ENCODE measurements at places on chromosomes 2 and 18. TPM values are rescaled to one million over a fixed set of nuclear protein-coding genes. Genes with fewer than 3 reads are reported as not detected.
A peak's percentile ranks its signal among the peaks of the same experiment; 100 is the strongest.

DNA sequence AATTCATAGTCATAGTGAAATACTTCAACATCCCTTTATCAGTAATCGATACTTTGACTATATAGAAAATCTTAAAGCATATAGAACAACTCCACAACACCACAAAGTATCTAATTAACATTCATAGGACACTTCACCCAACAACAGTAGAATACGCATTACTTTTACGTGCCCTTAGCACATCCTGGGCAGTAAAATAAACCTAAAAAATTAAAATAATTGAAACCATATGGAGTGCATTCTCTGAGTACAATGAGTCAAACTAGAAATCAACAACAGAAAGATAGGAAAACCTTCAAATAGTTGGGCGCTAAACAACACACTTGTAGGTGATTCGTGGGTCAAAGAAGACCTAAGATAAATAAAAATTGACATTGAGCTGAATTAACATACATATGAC lies 442.9 kb downstream of the SUCLG1 start:
- DNase-seq, result no peak

DNA sequence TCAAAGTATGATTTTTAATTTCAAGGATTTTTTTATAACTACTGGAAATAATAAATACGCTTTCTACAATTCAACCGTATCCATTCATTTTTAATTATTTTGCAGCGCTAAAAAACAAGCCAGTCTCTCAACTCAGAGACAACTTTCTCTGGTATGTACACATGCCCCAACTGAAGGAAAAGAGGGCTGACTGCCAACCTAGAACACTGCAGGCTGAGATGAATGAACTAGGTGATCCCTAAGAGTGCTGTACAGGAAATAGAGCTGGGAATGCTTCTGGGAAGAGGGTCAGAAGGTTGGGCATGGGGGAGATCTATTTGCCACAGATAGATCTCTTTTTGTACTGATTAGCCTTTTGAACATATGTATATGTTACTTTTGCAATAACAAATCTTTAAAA lies 460.1 kb downstream of the NR4A2 start:
- DNase-seq, result no peak

GRCh38 chr2:209472112-209472832 lies 48.4 kb downstream of the MAP2 start:
- no peak for DNase-seq

GRCh38 chr2:130385709-130386108 lies 29.9 kb downstream of the PTPN18 start:
- DNase-seq, result no peak

GRCh38 chr2:101486994-101487393 lies 12.1 kb upstream of the RFX8 start:
- DNase-seq, result no peak

DNA sequence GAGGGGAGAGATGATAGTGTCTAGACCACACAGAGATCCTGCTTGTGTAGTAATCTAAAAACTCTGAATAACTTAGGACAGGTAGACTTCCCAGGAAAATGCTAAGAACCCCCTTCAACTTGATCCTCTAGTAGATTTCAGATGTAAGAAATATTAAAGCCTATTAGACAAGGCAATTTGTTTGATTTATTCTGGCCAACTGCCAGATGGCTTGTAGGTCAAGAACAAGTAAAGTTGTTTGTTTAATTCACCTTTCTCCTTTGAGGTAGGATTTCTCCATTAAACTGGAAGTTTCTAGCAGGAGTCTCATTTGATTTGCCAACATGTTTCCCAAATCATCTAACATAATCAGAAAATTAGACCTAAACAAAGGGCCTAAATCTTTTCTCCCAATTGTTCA lies 48.6 kb downstream of the SH3RF3 start:
- no peak for DNase-seq

DNA sequence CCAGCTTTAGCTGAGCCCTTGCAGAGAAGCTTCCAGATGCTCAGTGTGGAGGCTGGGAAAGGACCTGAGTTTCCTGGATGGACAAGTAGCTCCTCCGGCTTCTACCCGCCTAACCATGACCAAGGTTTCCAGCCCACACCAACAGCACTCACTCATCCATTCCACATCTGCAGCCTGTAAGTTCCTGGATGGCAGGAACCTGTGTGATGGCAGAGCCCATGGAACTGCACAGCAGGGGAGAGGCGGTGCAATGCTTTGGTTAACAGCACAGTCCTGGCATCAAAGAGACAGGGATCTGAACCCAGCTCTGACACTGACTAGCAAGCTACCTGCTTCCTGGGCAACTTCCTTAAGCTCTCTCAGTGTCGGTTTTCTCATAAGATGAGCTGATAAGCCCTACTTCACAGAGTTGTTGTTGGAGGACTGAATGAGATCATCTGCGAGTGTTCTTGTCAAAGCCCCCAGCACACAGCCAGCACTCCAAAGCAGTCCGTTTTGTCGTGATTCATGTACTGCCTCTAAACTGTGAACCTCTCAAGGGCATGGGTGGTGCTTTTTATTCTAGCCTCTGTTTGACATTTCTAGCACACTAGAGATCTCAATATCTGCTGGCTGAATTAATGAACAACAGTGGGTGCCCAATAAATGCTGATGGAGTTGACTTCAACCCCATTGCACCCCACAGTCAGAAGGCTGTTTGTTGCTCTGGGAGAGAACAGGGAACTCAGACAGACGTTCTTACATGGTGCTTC lies 41.6 kb upstream of the OTOF start:
- no peak for DNase-seq

GRCh38 chr18:57624988-57625387 lies 3.4 kb upstream of the NARS1 start:
- peak; percentile 15 for DNase-seq

- no peak for DNase-seq
Observed at GRCh38 chr2:7972670-7973069, 709.2 kb upstream of the ID2 start.

GRCh38 chr2:4873364-4873763 lies 818.8 kb upstream of the SOX11 start:
- DNase-seq, result no peak

The LYPD6B gene
- total RNA-seq, result 6.1 TPM

The SKOR2 gene
- total RNA-seq, result not detected

The SPP2 gene
- not detected for total RNA-seq

The CCDC74B gene
- total RNA-seq, result 3.2 TPM

The TRABD2A gene
- 4.6 TPM for total RNA-seq

Measured in HCT116 (cell line).